ENCODE measurements at places on chromosomes 5 and 9.

DNA sequence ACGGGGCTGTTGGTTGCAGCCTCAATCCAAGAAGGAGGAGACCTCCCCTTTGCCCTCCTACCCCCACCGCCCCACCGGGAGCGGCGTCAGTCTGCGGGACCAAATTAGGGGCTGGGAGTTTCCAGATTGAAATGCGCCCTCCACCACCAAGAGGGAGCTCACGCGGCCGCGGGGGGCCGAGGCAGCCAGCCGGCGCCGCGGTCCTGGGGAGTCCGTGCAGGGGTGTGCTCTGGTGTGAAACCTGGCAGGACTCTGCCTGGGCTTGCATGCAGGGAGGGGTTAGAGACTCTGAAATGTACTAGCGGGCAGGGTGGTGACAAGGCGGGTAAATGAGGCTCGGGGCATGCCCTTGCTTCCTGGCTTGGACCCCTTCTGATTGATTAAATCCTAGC lies 989 bp upstream of the FBN2 start:
- no peak for DNase-seq

DNA sequence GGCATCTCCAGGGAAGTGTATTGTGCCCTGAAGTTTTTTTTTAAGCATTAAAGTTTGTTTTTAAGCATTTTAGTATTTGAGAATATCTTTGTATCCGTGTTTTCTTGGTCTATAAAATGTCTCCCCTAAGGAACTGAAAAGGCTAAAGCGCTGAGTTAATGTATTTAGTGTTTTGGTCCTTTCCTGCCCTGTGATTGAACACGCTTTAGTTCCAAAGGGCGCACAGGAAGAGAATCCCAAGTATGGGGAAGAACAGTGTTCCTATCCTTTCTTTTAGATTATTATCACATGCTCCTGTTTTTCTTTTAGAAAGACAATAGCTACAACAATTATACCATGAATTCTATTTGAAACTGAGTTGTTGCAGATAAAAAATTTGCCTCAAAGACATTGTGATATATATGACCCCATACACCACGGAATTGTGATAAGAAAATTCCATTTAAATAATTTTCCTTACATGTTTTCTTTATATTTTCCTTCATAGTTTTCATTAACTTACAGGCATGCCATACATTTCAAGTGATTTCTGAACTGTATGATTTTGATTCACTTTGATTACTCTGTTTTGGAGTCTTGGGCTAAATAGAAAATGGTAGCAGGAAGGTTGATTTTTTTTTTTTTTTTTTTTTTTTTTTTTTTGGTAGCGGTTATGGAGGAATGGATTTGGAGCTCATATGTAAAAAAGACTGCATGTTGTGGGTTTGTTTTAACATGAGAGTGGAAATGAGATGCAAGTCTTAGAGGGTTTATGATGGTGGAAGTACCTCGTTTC lies 3.1 kb downstream of the HSPA4 start:
- DNase-seq: no peak

- DNase-seq: no peak
Observed at GRCh38 chr5:141623186-141623585, 4.4 kb upstream of the DIAPH1 start.

DNA sequence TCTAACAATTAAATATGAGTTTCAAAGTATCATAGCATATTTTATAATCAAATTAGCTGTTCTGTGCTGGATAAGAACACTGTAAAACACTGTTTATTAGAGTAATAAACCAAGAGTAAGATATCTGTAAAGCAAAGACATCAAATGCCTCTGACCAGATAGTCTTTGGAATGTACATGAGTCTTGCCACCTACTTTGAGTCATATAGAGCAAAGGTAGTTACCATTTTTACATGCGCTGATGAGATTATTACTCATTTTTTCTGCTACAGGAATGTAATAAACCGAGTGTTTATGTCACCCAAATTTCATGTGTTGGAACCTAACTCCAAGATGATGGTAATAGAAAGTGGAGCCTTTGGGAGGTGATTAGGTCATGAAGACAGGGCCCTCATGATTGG lies 654.5 kb downstream of the CETN3 start:
- no peak for DNase-seq

- DNase-seq: no peak
Observed at GRCh38 chr9:132457504-132458236, 47.7 kb downstream of the CFAP77 start.

DNA sequence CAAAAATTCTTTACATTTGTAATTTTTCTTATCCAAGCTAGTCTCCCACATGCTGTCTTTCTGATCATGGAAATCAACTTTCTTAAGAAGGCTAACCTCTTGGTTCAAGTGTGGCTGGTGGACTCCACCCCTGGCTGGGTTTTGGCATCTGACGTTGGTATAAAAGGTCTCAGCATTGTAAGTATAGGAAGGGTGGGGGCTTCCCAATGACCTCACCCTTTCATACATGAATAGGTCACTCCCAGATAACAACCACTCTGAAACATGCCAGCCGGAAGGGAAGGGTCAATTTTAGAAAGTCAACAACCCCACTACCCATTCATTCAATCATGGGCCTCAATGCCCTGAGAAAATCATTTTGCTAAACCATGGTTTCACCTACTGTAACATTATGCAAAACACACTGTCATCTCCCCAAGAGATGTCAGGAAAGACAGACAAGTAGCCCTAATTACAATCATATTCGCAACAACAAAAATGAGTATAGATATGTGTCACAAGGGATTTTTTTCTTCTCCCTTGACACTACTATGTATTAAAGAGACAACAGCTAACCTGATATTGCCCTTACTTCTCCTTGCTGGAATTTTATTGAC lies 31.9 kb upstream of the PCSK5 start:
- DNase-seq: no peak

DNA sequence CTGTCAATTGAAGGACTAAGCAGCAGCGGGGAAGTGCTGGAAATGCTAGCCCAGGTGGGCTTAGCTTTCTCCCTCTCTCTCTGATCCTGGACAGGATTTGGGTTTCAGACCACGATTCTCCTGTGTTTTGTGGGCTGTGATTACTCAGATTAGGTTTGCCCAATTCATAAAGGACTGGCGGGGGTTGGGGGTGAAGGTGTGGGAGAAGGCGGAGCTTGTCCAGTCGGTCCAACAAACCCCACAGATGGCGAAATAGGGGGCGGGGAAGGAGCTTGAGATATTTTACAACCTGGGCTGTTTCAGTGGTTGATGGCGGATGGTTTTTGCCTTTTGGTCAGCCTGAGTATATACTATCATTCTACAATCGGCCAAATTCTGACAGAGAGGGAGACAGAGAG lies 35.2 kb downstream of the PCDHAC2 start:
- DNase-seq: peak; percentile 89

DNA sequence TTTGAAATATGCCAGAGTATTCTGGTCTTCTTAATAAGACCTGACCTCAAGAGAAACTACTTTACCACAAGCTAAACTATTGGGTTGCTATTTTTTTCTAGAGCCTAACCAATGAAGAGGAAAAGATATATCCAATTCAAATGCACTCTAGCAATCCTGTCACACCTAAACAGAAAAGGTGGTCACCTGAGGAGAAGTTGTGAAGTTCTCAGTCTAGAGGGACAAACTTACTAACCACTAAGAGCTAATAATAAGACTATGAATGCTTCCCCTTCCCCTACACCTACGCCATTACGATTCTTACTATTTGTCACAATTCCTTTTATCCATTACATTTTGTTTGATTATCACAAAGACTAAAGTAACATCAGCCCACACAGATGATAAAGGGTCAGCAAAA lies 29.7 kb downstream of the RLN2 start:
- no peak for DNase-seq

- no peak for DNase-seq
Observed at GRCh38 chr9:107827304-107827703, 337.7 kb upstream of the KLF4 start.

GRCh38 chr5:102797322-102797884 lies 42.3 kb downstream of the PAM start:
- DNase-seq: no peak

- DNase-seq: no peak
Observed at GRCh38 chr5:167968837-167969236, 322.6 kb upstream of the WWC1 start.

DNA sequence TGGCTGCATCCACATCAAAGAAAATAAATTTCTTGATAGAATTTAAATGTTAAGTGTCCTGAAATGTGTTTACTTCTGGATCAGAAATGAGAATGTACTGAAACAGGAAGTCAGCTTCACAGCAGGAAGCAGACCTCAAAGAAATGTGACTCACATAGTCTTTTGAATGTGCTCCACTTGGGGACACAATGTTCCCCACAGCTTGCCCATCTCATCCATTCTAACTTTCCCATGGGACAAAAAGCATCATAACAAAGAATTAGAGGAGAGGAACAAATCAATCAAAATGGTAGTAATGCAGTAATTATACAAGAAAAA lies 85.7 kb downstream of the GRAMD2B start:
- no peak for DNase-seq

DNA sequence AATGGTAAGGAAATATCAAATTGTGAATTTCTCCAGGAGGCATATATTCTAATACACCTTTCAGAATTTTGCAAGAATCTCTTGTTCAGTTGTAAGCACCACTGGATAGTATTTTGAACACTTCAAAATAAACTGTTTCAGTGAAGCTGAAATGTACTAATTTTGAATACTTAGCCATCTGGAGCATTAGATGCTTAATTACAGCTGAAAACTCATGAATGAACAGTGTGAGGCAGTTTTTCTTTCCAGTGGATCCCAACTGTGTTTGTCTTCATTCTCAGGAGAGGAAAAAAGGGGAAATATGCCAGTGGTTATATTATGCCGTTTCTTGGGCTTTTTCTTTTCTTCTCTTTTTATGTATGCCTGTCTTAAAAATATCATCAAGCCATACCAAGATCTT lies 306.0 kb upstream of the SEMA6A start:
- no peak for DNase-seq

- no peak for DNase-seq
Observed at GRCh38 chr5:97854871-97855762, 672.1 kb upstream of the RIOK2 start.

DNA sequence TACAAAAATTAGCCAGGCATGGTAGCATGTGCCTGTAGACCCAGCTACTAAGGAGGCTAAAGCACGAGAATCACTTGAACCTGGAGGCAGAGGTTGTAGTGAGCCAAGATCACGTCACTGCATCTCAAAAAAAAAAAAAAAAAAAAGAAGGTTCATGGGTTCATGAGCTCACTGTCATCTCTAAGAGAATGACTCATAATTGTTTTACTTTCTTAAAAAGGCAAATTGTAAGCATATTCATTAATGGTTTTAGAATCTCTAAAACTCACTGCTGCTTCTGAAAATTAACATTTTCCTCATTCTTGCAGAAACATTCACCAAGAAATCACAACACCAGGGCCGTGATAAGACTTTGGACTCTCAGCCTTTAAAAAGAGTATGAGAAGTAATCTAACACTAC lies 103.6 kb downstream of the GNA14 start:
- DNase-seq: no peak

Data from WERI-Rb-1 (cell line).